Tongue (tissue), 3 donors: ENCODE measurements at places on chromosomes 5 and 9. TPM values are rescaled to one million over a fixed set of nuclear protein-coding genes. Genes with fewer than 3 reads are reported as not detected.

Gene MROH2B
- total RNA-seq, result not detected

Gene NIPSNAP3A
- 51.0 TPM for total RNA-seq

Gene SHC3
- total RNA-seq, result 1.1 TPM

Gene ELOVL7
- 4.7 TPM for total RNA-seq

Gene PCDHGA7
- 6.3 TPM for total RNA-seq

Gene MAMDC4
- total RNA-seq, result 3.8 TPM

Gene PCDHGB5
- 11.3 TPM for total RNA-seq

Gene STARD4
- total RNA-seq, result 21.6 TPM
